ENCODE measurements at places on chromosomes 6 and 20. TPM values are rescaled to one million over a fixed set of nuclear protein-coding genes. Genes with fewer than 3 reads are reported as not detected.

The C4A gene
- 20.8 TPM for total RNA-seq

The TBC1D32 gene
- 8.4 TPM for total RNA-seq

GRCh38 chr6:31791324-31792089 lies 4.0 kb downstream of the VARS1 start:
- peak; percentile 78 for DNase-seq

- DNase-seq = no peak
Measured at GRCh38 chr6:169806701-169807100, 55.3 kb downstream of the ERMARD start.

The TIAM2 gene
- total RNA-seq = 12.9 TPM

- DNase-seq = no peak
Measured at GRCh38 chr20:54256202-54256601, 48.3 kb downstream of the PFDN4 start.

The LAMA4 gene
- total RNA-seq = 85.8 TPM

GRCh38 chr20:1900321-1900801 lies 5.2 kb downstream of the SIRPA start:
- DNase-seq = peak; percentile 53

The REM1 gene
- not detected for total RNA-seq

GRCh38 chr6:38027685-38028373 lies 208.3 kb downstream of the ZFAND3 start:
- DNase-seq = no peak

DNA sequence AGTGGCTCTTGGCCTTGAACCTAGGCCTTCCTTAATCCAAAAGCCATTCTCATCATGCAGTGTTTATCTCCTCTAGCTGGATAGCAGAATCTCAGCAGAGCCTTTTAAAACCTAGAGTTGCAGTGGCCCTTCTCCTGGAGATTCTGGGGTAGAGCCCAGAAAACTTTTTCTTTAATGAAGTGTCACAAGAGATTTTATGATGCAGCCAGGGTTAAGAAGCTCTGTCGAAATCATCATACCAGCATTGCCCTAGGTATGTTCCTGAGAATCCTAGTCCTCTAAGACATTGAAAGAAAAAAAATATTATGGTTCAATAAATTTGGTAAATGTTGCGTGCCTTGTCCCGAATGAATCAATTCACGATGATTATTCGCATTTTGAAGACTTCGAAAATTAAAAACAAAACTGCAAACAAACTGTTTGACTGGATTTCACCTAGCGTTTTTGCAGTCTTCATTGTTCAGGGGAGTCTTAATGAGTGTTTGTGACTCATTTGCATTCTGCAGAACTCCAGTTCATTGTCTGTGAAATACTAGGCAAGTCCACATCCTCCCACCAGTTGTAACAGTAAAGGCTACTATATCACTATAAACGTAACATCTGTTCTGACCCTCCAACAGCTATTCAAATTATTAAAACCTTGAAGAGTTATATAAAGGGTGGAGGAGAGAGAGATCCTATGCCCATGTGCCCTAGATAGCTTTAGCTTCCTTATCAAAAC lies 198.6 kb downstream of the UST start:
- DNase-seq = no peak

DNA sequence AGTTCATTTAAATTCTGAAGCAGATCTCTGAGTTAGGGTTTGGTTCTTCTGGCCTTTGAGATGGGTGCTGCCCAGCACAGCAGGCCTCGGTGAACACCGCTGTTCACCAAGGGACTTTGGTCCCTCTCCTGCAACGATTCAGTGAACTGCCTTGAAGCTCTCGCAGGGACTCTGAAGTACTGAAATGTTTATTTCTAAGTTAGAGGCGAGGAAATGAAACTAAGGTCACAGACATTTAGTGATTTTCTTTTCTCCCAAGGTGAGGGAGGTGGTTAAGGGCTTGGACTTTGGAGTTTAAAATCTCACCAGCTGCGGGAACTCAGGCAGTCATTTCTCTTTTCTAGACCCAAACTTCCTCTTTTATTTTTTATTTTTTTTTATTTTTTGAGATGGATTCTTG lies 26.2 kb downstream of the E2F3 start:
- DNase-seq = no peak

The RIMS4 gene
- 0.40 TPM for total RNA-seq

- no peak for DNase-seq
Measured at GRCh38 chr6:52373151-52373690, 11.3 kb downstream of the PAQR8 start.

GRCh38 chr6:168526841-168527281 lies 85.9 kb downstream of the SMOC2 start:
- no peak for DNase-seq

The VWA7 gene
- 22.1 TPM for total RNA-seq

The PTK6 gene
- total RNA-seq = 15.9 TPM

GRCh38 chr6:123276546-123276980 lies 280.5 kb downstream of the CLVS2 start:
- DNase-seq = no peak

- no peak for DNase-seq
Measured at GRCh38 chr6:44404022-44404714, 16.7 kb downstream of the CDC5L start.

DNA sequence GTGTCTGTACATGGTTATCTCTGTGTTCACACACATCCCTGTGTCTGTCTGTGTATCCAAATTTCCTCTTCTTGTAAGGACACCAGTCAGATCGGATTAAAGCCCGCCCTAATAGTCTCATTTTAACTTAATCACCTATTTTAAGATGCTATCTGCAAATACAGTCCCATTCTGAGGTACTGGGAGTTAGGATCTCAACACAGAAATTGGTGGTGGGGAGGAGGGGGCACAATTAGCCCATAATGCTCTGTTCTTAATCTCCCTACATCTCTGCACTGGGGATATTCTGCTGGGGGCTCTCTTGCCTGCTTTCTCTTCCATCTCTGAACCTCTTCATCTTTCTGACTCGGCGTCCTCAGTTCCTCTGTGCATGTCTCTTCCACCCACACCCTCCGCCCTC lies 320.7 kb downstream of the CDC5L start:
- DNase-seq = no peak

- DNase-seq = no peak
Measured at GRCh38 chr6:169409742-169410312, 156.2 kb upstream of the THBS2 start.

- no peak for DNase-seq
Measured at GRCh38 chr6:170293341-170294231, 2.7 kb upstream of the DLL1 start.

GRCh38 chr6:163038317-163038716 lies 310.5 kb downstream of the PACRG start:
- DNase-seq = no peak

- peak; percentile 47 for DNase-seq
Measured at GRCh38 chr6:56279331-56280080, 32.1 kb upstream of the COL21A1 start.

- DNase-seq = no peak
Measured at GRCh38 chr6:11917951-11918738, 94.0 kb upstream of the HIVEP1 start.

GRCh38 chr20:60139663-60140446 lies 181.6 kb downstream of the CDH26 start:
- DNase-seq = no peak

The DNMT3B gene
- 8.4 TPM for total RNA-seq

DNA sequence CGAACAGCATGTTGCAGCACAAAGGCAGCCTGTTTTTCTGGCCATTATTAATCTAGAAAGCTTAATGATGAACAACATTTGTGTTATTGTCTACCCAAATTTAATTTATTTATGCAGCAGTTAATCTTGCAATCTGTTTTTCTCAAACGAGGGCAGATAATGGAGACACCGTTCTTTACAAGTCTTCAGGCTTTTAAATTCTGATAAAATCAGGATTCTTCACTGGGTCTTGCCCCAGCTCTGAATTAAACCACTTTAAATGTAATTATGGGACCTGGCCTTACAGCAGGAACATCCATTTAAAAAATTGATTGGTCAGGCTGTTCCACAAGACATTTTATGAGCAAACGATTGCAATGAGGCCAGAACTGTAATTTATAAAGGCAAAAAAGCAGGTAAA lies 26.5 kb upstream of the INSM1 start:
- no peak for DNase-seq

GRCh38 chr6:12598919-12599318 lies 117.6 kb upstream of the PHACTR1 start:
- DNase-seq = no peak

- DNase-seq = no peak
Measured at GRCh38 chr20:37309936-37310590, 20.6 kb downstream of the MANBAL start.

DNA sequence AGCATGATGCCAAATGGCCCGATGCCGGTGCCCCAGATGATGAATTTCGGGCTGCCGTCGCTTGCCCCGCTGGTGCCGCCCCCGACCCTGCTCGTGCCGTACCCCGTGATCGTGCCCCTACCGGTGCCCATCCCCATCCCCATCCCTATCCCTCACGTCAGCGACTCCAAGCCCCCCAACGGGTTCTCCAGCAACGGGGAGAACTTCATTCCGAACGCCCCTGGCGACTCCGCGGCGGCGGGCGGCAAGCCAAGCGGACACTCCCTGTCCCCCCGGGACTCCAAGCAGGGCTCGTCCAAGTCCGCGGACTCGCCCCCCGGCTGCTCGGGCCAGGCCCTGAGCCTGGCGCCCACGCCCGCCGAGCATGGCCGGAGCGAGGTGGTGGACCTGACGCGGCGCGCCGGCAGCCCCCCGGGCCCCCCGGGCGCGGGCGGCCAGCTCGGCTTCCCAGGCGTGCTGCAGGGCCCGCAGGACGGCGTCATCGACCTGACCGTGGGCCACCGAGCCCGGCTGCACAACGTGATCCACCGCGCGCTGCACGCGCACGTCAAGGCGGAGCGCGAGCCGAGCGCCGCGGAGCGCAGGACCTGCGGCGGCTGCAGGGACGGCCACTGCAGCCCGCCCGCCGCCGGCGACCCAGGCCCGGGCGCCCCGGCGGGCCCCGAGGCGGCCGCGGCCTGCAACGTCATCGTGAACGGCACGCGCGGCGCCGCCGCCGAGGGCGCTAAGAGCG lies 144.6 kb downstream of the SOBP start:
- no peak for DNase-seq

The SGK2 gene
- 45.6 TPM for total RNA-seq

DNA sequence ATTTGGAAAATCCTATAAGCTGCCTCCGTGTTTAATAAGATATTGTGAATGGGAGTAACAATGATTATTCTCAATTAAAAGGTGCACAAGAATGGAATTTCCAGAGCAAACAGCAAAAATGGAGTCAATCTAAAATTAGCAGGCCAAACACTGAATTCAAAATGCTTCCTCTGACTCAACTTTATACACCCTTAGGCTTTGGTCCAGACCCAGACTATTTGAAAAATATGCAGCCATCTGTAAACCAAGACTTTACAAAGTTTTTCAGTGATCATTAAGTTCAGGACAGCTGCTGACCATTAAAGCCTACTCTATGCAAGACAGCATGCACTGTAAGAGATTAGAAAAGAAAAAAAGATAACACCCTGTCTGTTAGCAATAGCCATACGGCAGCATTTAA lies 39.4 kb upstream of the CCN6 start:
- no peak for DNase-seq

DNA sequence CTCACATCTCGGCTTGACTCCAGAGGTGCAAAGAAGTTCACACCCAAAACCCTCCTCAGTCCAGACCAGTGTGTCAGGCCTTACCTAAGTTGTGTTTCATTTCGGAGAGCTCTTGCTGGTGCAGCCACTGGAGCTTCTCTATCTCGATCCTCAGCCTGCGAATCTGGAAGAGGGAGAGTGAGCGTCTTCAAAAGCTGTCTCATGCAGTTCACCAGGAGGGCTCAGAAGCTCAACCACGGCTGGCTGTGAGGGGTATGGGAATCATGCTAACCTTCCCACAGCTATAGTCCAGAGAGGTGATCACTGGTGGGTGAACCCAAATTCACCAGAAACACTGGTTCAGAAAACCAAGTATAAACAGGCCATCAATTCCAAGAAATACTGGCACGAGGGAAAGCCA lies 129.4 kb downstream of the ZMYND8 start:
- DNase-seq = no peak

DNA sequence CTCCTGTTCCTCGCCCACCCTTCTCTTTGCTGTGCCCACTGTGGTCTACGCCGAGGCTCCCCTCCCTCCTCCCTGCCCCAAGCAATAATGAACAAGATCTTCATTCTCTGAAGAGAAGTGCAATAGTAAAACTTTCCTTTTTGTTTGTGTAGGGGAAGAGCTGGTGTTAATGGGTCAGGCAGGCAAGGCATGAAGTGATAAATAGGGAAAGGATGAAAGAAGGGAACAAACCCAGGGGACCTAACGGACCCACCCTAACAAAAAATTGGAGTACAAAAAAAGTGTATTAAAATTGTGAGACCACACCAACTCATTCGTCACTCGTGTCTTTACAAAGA lies 66.9 kb downstream of the ZBTB2 start:
- DNase-seq = no peak

The PPIL1 gene
- 64.4 TPM for total RNA-seq

The IL20RA gene
- total RNA-seq = 3.1 TPM

The PGC gene
- not detected for total RNA-seq

The BMP7 gene
- total RNA-seq = not detected

The AURKA gene
- 75.5 TPM for total RNA-seq

GRCh38 chr6:4413073-4413472 lies 277.7 kb upstream of the ECI2 start:
- no peak for DNase-seq

GRCh38 chr20:5570452-5570851 lies 179.7 kb upstream of the SHLD1 start:
- DNase-seq = no peak

- DNase-seq = no peak
Measured at GRCh38 chr6:71287038-71287437, 1.6 kb upstream of the OGFRL1 start.

The NKX2-2 gene
- not detected for total RNA-seq

GRCh38 chr6:160221423-160221822 lies 37.2 kb downstream of the SLC22A2 start:
- DNase-seq = no peak

Measured in Calu3 (cell line).